Endothelial cell (in vitro differentiated cells): ENCODE measurements at places on chromosomes 2 and 18.

DNA sequence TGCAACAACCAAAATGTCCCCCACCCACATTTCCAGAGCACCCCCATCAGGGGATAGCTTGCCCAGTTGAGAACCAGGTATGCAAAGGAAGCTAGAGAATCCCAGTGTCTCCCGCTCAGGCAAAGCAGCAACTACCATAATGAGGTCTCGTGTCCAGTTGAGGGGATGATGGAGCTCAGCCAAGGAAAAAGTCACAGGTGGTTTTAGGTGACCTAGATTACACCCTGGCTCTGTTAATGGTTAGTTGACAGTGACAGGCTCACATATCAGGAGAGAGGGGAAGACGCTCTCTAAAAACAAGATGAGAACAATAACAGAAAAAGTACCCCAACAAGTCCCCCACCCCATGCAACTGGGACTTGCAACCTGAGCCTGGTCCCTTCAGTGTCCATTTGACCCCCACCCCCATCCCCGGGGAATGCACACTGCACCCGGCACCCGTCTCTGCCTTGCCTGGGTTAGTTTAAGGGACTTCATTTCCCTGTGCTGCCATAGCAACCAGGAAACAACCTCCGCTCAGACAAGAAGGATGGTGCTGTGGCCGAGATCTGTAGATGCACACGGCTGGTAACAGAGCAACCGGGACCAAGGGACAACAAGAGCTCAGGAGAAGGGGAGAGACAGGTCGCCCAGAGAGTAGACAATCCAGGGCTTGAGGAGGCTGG, at the start of gene KIAA2012:
KIAA2012 (plus strand) TSS at position 519 of the 665 bp plus-strand sequence. CDS start 373 bp downstream, outside the sequence.
- DNase-seq, result peak; percentile 34

- no peak for DNase-seq
Observed at GRCh38 chr18:12011957-12012549, 30.7 kb downstream of the IMPA2 start.

GRCh38 chr2:176507786-176508185, 238.5 kb downstream of the MTX2 start:
- DNase-seq, result no peak

GRCh38 chr2:236209996-236210395, 41.8 kb upstream of the GBX2 start:
- DNase-seq, result no peak

- no peak for DNase-seq
Observed at GRCh38 chr2:127034883-127035611, 71.9 kb downstream of the BIN1 start.

GRCh38 chr2:83901317-83901716, 557.8 kb downstream of the SUCLG1 start:
- no peak for DNase-seq

DNA sequence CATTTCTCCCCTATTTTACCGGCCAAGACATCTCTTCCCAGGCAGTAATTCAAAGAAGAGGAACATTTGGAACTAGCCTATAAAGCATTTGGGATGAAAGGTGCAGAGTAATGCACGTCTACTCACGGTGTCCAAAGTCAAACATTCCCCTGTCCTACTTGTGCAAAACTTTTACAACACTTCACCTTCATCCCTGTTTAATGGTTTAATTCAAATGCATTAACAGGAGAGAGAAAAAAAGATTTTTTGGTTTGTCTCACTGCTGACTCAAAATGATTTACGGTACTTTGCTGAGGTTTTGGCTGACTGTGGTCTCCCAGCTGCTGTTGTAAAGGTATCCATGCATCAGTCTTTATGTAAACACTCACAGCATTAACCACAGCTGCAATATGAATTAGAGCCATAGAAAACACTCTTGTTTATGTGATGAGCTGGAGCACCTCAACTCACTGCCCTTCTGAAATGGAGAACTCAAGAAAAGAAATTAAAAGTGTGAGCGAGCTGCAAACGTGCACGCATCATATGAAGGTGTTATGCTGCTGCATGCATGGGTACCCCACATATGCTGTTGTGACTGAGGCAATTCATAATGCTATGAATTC, 220.5 kb downstream of the PIEZO2 start:
- DNase-seq, result no peak

DNA sequence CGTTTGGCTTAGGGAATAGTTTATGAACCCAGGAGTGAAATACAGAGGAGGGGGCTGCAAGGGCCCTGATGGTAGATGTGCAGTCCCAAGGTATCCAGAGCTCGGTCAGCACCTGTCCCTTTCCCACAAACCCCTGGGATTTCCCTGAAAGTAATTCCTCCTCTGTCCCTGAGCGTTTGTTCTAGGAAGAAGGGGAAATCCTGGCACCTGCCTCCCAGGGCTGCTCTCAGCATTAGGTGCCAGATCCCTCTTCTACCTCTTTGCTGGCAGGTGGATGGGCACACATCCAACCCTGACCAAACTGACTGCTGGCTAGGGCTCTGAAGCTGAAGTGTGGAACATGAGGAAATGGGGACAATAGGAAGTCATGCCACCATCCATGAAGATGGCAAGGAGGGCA, 824.0 kb downstream of the SLC4A3 start:
- DNase-seq, result no peak

DNA sequence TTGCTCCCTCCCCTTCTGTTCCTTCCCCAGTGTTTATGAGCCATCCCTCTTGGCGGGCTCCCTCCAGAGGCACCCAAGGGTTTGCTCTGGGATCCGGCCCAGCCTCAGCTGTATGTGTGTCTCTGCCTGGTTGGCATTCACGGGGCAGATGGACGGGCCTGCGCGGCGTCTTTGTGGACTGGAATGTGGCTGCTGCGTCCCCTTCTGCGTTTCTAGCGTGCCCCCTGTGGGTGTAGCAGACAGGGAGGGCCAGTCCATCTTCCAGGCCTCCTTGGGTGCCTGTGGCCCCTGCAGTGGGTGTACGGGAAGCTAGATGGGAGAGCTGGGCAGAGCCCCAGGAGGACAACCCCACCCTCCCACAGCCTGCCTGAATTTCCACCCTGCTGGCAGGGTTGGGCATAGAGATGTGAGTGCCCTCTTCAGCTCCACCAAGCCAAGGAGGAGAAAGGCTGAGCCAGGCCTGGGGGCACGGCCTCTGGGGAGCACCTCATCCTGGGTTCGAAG, 15.7 kb downstream of the GPC1 start:
- DNase-seq, result no peak

DNA sequence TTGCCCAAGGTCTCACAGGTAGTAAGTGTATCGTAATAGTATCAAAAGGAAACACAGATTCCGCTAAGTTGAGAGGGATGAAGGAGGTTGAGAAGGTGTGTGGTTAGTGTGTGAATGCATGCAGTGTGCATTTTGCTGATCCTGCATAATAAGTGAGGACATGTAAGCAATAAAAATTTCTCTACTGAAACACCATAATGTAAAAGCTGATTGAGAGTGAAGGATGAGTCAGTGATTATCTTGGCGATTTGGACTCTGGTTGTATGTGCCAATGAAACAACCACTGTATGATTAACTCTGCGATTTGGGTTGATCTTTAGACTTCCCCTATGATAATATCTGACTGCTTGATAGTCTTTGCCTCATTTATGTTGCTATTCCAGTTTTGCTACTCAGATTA, 16.7 kb upstream of the ADGRF3 start:
- DNase-seq, result no peak

DNA sequence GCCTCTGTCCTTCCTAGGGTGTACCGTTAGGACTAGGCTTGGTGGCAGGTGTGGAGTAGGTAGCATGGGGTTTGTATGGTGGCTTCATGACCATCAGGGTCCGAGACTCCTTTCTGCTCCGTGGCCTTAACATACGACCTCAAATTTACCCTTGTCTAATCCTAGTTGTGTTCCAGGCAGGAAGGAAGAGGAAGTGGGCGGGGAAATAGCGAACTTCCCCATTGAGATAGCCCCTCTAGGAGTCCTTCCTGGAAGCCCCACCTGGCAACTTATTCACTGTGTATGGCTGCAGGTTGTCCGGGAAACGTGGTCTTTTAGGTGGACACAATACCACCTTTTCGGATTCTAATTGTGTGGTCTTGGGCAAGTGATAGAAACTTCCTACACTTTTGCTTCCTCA, 9.3 kb downstream of the CD8A start:
- DNase-seq, result no peak

- no peak for DNase-seq
Observed at GRCh38 chr2:45180779-45181178, 171.5 kb upstream of the SIX2 start.

DNA sequence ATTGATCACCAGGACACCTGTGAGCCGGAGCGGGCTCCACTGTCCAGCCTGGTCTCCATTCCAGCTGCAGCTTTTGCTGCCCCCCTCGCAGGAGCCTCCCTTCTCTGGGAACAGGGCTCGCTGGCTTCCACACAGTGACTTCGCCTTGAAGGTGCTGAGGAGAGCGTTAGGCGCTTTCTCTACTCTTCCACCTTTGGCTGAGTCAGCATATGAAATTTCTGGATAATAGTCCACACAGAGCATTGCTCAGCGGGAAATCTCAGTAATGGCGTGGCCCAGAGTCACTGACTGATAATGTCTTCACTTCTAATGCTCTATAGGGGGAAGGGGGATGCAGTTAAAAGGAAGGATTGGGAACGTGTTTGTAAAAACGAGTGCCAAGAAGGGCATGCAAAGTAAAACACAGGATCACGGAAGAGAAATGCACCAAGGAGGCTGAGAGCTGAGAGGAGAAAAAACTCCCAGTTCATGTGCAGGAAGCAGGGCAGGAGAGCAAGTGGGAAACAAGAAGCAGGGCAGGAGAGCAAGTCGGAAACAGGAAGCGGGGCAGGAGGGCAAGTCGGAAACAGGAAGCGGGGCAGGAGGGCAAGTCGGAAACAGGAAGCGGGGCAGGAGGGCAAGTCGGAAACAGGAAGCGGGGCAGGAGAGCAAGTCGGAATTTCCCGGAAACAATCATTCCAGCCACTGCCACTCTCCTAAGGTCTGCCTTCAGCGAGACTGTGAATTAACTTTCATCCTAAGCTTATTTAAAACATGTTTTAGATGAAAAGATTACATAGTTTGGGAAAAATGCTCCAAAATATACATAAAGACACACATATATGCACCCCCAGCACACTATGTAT, 77.7 kb downstream of the MYT1L start:
- DNase-seq, result no peak

DNA sequence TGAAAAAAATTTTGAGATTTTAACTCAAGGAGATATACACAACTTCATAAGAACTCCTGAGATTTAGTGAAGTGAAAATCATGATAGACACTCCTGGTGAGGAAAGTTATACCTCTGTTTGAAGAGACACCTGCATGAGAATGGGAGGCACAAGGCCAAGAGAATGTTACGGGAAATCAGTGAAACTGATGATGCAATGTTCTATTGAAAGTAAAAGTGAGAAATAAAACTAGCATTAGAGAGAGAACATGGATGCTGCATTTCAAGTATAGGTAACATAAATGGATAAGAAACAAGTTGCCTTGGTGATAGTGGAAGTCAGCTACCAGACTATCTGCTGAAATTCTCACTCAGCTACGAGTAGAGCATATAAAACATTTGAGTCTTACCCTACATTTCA, 562.1 kb upstream of the FANCL start:
- DNase-seq, result no peak
